AG08396 (cell line): ENCODE measurements at places on chromosomes 1 and 21.

- peak; percentile 71 for DNase-seq
These were observed 5.8 kb upstream of the VWA1 start for GRCh38 chr1:1429671-1430073.

GRCh38 chr1:177935638-177936415 lies 34.0 kb downstream of the SEC16B start:
- peak; percentile 24 for DNase-seq

- DNase-seq: no peak
These were observed 17.4 kb upstream of the SLC2A5 start for GRCh38 chr1:9086796-9087195.

DNA sequence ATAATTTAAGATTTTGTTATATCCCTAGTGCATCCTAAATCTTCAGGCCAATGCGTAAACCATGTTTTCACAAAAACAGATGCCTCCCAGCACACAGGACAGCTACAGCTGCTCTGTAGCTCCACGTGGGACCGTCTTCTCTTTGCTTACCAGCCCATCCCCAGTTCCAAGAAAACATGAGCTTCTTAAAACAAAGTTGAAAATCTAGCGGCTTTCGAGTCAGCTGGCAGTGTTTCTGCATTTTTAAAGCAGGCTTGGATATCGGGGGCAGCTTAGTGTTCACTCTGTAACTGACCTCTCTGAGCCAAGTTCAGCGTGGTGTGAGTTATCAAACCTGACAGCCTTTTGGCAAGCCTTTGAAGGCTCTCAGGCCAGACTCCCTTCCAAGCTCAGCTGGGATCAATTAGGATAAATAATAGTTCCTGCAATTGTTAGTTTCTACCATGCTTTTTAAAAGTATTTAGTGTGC lies 881.5 kb downstream of the LTN1 start:
- peak; percentile 66 for DNase-seq

DNA sequence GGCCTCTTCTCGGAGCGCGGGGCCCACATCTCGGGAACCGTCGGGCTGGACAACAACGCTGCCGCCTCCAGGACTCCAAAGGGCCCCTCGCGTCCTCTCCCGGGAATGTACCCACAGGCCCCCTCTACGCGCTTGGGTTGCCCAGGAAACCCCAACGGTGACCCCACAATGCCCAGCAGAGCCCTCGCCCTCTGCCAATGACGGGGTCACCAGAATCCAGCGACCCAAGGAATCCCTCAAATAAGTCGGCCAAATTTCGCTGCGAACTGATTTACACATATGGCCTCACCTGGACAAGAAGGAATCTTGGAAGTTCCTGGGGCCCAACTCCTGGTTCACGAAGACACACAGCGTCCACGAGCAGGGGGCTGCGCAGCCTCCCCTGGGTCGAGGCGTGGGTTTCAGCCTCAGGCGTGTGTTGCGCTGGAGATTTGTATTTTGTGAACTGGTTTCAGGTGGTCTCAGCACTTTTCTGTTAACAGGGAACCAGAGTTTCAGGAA lies 78.1 kb downstream of the DESI2 start:
- no peak for DNase-seq

DNA sequence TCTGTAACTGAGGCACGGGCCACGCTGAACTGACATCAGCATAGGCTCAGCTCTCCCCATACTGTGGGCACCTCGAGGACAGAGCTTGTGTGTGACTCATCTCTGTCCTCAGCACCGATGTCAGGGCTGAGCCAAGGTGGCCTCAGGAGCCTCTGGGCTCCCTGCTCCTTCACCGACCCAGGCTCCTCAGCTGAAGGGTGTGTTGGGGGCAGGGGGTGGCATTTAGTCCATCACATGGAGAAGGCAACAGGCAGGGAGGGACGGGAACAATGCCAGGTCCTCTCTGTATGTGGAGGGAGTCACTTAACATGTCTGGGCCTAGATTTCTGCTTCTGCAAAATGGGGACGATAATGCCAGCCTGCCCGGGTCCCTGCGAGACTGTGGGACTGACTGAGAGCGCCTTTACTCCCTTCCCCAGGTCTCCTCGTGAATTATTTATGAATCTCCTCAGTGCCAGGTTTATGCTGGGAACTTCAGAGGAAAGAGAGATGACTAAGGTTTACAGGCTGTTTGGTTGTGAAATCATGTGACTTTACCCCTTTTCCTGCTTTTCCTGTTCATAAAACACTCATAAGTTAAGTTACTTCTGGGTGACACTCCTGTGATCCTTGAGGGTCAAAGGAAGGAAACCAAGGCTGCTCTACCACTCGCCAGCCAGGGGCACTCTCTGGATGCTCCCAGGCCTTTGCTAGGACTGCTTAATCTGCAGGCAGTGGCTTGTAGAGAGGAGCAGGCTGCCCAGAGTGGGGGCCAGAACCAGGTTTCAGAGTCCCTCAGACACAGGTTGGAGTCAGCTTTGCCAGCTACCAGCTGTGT lies 16.2 kb downstream of the TTC39A start:
- DNase-seq: peak; percentile 62

DNA sequence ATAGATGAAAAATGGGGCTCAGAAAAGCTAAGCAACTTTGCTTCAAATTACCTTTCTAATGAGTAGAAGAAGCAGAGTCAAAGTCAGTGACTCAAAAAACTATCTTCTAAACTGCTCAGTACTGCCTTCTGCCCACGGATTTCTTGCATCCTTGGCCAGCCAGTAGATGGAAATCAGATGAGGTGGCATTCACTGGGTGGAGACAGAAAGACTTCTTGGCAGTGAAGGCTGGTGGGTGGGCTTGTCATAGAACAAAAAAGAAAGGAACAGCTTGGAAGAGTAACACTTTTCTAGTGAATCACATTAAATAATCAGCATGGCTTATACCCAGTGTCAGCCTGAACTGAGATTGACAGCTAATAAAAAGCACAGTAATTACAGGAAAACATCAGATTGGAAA lies 170.7 kb downstream of the ST6GALNAC5 start:
- DNase-seq: no peak

- DNase-seq: no peak
These were observed at the start of gene TMEM52 for GRCh38 chr1:1918901-1919303. TSS of gene TMEM52 (minus strand) at chr1:1919279. CDS start at chr1:1919265, 14 bp downstream.

DNA sequence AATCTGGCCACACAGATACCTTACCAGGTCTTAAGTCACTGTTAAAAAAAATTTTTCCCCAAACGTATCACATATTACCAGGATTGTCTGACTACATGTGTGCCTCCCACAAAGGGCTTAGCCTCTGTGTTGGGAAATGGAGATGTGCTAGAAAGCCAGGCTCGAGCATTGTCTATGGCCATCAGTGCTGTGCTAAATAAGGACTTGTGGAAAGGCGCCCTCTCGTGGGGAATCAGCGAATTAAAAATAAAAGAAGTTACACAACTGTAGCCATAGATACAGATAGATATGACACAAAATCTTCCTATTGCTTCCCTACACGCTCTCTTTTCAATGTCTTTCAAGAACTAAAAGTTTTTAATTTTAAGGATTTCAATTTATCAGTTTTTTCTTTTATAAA lies 47.5 kb upstream of the CRNN start:
- peak; percentile 43 for DNase-seq

GRCh38 chr21:41766883-41767605 lies at the start of gene RIPK4:
TSS of gene RIPK4 (minus strand) at chr21:41767052. CDS start at chr21:41767041, 11 bp downstream.
- no peak for DNase-seq

DNA sequence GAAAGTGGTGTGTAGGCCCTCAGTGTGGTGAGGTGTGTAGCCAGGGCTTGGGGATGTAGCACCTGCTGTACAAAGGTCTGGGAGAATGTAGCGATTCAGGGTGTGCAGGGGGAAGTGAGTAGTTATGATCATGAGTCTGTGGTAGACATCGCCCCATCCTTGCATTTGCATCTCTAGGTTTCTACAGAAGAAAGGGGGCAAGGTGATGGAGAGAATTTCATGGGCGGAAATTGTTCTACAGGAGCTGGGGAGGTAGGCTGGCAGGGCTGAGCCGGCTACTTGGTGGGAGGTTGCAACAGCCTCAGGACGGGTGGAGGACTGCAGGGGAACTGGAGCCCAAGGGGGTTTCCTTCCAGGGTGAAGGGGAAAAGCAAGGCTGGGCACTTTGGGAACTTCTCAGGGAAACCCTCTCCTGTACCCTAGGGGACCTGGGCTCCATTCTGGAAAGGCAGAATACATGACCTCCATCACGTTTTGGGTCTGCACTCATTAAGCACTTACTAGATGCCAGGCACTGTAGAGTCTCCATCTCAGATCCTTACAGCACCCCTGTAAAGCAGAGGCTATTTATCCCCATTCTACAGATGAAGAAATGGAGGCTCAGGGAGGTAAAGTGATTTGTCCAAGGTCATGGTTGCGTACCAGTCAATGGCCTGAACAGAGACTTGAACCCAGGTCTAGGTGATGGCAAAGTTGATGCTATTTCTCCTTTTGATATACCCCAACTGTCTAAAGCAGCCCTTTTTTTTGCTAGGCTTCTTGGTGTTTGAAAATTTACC lies 14.5 kb upstream of the TNFRSF1B start:
- DNase-seq: no peak

- no peak for DNase-seq
These were observed 382 bp downstream of the TRMT1L start for GRCh38 chr1:185156288-185156853.
